ENCODE measurements at places on chromosomes 12 and 14.

DNA sequence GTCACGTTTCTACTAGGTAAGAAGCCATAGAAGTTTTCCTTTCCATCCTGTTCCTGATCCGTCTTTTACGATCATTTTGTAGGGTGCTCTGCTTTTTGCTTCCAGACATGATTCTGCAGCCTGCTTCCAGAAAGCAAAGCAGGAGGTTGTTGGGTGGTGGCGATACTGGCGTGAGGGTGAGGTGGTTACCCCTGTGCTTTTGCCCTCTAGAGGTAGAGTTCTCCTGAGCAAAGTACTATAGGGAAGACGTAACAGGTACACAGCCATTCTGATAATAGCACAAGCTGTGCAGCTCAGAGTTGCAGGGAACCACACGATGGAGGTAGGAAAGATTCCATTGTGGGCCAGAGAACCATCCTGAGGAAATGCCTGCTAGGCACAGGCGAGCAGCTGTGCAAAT lies 186.0 kb downstream of the PAH start:
- no peak for DNase-seq

GRCh38 chr12:42786400-42787148 lies 197.0 kb upstream of the PRICKLE1 start:
- no peak for DNase-seq

GRCh38 chr12:66017736-66018135 lies 112.8 kb downstream of the LLPH start:
- no peak for DNase-seq

DNA sequence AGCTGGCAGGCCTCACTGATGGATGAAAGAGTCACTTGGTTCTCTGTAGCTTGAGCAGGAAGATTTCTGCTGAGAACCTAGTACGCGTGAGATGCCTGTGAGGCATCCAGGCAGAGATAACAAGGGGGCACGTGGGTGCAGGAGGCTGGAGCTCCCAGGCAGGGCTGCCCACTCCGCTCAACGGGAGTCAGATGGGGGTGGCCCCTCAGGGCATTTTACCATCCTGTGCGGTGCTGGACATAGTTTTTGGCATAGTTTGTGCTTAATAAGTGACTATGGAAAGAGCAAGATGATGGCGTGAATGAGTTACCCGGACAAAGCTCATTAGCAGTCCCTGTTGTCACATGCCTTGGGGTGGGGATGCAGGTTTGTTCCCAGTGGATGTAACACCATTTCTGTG lies 182.8 kb downstream of the TSPAN9 start:
- DNase-seq: no peak

- DNase-seq: no peak
Observed at GRCh38 chr12:130354407-130354806, 16.7 kb downstream of the PIWIL1 start.

DNA sequence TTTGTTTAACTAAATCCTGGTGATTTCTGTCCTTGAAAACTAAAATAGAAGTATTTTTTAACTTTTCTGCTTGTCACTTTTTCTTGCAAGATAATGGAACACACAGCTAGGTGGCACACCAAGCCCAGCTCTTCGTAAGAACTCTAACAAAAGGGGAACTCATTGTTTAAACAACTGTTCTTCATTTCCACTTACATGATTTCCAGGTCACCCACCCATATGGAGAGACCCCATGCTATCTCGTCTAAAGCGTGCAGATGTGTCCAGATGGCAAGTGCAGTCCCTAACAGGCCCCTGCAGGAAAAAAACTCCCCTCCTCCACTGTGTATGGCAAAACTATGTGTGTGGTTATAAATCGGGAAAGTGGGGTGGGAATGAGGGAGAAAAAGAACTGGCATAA lies 43.3 kb upstream of the NT5DC3 start:
- no peak for DNase-seq

DNA sequence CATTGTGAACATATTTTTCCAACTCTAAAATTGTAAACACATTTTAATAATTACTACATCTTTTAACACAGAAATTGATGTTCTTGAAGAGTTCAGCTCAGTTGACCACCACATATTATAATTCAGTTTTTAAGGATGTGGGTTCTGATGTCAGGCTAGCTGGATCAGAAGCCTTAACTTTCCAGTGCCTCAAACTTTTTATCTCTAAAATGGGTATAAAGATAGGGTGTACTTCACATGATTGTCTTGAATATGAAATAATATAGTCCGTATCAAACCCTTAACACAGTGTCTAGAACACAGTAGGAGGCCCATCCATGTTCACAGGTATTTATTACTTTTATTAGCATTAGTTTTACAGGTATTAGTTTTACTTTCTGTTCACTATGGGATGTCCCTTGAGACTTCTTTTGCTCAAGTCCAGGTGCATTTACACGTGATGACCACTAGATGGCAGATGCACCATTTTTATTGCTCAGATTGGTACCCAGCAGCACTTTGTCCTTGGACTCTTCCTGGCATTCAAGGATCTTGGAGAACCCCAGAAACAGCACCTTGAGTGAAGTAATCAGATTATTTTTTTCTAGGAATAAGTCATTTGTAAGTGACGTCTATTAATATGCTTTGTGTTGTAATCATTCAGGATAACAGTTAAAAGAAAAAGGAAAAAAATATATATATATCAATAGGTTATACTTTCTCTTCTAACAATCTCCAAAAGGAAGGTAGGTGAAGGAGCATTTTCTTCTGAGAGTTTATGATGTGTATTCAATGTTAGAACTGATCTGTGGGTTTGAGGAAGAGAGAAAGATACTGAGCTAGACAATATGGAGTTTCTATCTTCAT lies 580.2 kb downstream of the ETNK1 start:
- DNase-seq: no peak

DNA sequence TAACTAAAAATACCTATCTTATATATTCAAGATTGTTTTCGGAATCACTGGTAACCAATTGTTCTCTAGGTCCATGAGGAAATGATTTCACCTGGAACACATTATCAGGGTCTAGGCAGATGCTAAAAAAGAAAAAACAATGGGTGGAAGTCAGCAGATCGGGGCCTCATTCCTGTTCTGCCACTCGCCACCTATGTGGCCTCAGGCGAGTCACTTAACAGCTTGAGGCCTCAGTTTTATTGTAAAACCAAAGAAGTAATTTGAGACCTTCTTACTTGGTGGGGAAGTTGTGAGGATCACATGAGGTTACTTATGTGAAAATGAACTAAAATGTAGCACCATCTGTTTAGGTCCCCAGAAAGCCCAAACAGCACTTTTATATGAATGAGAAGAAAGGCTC lies 6.2 kb upstream of the RNASE10 start:
- no peak for DNase-seq

DNA sequence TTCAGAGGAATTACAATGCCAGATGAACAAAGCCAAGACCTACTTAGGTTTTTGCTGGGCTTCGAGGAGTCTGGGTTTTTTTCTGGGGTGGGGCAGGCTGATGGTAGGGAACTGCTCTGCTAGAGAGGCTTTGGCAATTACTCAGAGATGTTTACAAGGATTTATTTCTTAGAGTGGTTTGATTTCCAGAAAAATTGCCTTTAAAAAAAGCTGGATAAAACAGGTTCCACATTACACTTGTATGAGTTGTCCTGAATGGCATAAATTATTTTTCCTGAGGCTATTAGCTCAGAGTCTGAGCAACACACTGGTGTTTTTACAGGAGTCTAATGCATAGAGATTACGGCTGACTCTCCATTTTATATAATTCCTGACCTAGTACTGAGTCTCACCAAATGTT lies 118.5 kb upstream of the FRMD6 start:
- DNase-seq: no peak

DNA sequence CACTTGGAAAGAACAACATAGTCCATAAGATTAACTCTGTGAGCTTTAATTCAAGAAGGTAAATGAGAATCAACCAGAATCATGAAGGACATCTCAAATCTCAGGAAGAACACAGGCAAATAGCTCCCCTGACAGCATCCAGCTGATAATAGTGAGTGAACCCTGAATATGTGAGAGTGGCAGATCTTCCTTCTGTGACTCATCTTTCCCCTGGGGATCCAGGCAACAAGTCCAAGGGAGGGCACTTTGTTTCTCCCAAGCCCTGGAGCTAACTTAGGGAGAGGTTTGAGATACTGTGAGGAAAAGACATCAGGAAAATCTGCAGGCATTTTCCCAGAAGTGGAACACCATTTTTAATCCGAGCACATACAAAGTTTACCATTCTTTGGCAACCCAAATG lies 763.9 kb upstream of the MGAT4C start:
- no peak for DNase-seq

GRCh38 chr14:97538749-97539410 lies 741.7 kb downstream of the VRK1 start:
- DNase-seq: no peak

GRCh38 chr14:59046746-59047145 lies 141.7 kb upstream of the DAAM1 start:
- DNase-seq: no peak

DNA sequence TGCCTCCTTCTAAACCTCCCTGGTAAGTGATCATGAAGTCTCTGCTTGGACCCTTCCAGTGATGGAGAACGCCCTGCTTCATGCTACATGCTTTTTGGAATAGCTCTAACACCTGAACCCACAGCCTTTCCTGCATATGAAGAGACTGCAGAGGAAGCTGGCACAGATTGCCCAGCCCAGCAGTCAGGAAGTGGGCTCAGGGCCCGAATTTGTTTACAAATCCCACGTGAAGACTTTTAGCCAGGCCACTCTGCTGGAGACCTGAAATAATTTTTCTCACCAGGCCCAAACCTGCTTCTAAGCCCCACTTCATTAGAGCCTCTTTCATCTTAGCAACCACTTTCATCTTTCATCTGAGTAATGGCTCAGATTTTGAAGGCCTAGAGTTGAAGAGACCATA lies 22.9 kb downstream of the RTN1 start:
- DNase-seq: no peak

DNA sequence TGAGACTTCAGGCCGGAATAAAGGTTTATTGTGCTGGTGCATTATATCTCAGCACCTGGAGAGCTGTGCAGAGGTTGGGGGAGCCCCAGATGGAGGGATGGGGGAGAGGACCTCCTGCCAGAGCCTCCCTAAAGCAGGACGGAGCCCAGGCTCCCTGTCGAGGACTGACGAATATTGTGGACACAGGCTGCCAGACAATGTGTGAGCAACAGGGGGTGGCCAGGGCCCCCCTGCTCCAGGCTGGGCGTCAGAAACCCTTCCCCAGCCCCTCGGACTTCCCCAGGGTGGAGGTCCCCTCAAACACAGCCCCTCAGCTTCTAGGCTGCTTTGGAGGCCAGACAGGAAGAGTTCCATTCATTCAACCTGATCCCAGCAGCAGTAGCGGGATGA lies 8.0 kb downstream of the TMEM119 start:
- no peak for DNase-seq

DNA sequence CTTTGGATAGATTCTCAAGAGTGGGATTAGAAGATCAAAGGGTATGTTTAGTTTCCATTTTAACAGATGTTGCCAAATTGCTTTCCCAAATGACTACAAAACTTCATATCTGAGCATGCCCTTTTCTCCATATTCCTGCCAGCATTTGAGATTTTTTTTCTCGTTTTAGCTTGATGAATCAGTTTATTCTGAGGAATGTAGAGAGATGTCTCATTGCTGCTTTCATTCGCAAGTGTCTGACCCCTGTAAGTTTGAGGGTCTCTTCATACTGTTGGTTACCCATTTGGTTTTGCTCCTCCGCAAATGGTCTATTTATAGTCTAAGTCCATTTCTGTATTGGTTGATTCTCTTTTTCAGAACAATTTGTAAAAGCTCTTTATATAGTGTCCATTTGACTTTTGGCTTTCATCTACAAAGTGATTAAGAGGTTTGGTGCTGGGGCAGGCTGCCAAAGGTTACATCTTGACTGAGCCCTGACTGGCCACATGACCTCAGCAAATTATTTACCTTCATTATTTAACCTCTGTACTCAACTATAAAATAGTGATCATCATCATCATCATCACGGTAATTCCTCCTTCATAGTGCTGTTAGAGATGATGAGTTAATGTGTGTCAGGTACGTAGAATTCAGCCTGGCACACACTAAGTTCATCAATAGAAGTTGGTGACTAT lies 33.6 kb downstream of the HCAR2 start:
- no peak for DNase-seq

DNA sequence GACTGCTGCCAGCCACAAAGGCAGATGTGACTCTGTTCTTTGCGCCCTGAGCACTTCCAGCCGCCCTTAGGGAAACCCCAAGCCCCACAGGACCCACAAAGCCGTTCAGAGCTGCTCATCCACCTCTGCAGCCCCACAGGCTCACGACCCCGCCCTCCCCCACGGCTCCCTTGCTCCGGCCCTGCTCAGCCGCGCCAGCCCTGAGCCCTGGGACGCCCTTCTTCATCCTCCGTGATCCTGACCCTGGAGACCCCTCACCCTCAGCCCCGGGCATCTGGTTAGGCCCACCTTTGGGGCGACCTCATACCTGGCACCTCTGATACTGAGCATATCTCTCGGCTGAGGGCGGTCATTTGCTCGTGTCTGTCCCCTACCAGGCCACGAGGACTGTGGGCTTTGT lies 125.8 kb upstream of the EVL start:
- DNase-seq: no peak

GRCh38 chr12:117052386-117053049 lies 46.7 kb downstream of the TESC start:
- DNase-seq: no peak

- no peak for DNase-seq
Observed at GRCh38 chr12:7269273-7269672, 34.6 kb upstream of the ACSM4 start.

- no peak for DNase-seq
Observed at GRCh38 chr12:83945871-83946270, 966.7 kb downstream of the SLC6A15 start.

GRCh38 chr14:94638961-94639817 lies 27.0 kb downstream of the SERPINA3 start:
- DNase-seq: no peak

DNA sequence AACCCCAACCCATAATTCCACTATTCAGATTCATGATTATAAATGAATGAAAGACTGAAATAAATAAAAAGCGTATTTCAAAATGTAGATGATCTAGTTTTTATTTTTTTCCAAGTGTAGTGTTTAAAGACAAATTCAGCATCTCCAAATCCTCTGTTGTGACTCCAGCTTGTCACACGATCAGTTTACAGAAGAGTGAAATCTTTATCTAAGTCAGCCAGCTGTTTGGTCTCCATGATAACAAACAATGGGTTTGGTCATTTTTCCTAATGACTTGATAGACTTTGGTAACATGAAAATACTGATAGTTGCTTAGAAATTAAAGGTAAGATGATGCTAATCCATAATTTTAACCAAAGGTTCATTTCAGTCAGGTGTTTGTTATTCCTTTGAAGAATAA lies 114.5 kb upstream of the RASSF8 start:
- no peak for DNase-seq

DNA sequence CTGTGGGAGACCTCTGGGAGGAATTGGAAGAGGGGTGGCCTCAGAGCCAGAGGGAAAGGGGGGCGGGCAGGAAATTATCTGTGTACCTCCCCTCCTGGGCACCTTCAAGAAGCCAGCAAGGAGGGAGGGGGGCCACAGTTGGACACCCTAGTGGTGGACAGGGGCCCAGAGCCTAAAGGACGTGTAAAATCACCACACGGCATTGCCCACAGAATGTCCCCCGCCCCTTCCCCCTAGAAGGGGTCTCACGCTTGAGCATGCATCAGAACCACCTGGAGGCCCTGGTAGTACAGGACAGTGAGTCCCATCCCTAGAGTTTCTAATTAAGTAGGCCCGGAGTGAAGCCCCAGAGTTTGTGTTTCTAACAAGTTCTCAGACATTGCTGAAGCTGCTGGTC lies 8.2 kb downstream of the ENDOU start:
- no peak for DNase-seq

- DNase-seq: no peak
Observed at GRCh38 chr14:89166633-89167032, 250.4 kb downstream of the FOXN3 start.

Data from right renal cortex interstitium (tissue), 3 donors.